ENCODE measurements at places on chromosomes 6 and 20.

- DNase-seq, result no peak
Measured at GRCh38 chr20:8272766-8273165, 140.7 kb downstream of the PLCB1 start.

DNA sequence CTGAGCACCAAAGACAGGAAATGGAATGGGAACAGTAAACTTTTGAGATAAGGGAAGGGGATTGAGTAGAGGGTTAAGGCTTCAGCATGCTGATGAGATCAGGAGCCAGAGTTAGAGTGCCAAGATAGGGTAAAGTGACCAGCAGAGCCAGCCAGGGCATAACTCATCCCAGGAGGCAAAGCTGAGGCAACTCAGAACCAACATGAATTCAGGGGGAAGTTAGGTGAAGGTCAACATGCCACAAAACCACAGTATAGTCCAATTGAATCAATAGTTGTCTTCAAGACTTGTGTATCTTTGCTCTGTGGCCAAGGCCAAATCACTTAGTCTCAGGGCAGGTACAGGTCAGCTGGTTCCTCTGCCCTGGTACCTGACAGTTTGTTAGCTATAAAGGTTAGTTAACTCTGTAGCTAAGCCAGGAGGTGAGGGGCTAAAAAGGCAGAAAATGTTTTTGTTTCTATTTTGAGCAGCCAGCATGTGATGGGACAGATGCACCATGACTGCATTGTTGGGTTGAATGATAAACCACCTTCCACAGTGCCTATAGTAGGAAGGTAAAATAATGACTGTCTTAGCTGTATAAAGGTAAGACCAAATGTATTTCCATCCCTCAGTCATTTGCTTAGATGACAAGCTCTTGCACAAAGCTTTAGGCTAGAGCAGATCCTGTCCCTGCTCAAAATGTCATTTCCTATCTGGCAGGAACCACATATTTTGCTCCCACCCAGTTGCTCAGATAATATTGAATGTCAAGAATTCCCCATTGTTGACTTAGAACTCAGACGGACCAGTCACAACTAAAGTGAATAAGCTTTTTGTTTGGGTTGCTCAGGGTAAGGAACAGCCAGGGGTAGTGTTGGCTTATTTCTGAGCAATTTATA, 15.8 kb downstream of the RNF8 start:
- DNase-seq, result no peak

DNA sequence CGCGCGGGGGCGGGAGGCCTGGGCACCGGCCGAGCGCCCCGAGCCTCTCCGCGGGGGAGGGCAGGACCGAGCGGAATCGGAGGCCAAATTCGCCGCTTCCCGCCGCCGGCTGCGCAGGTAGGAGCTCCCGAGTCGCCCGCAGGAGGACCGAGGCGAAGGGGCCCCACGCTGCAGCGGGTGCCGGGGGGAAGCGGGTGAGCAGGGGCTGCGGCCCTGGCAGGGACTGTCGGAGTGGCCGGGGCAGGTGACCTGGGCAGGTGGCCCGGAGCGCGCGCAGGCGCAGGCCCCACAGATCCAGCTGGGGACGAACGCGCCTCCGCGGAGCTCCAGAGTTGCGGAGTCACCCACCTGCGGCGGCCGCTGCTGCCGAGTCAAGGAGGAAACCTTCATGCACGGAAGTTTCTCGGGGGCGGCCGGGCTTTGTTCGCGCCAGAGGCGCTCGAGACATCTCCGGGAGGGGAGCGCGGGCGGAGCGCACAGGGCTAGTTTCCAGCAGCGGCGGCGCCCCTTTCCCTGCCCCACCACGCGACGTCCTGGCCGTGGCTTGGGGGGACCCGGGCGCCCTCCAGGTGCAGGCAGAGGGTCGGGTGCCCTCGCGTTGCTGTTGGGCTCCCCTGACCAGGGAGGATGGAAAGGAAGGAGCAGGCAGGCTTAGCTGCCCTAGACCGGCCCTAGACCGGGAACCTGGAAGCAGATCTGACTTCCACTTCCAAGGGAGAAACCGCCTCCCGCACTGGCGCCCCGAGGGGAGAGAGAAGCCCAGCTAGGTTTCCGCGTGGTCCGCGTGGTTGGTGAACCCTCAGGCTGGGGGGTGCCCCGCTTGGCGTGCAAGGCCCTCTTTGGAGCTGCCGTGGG, 590 bp downstream of the SLCO4A1 start:
- DNase-seq, result no peak

- DNase-seq, result peak; percentile 39
Measured at GRCh38 chr6:164097551-164098398, 683.3 kb downstream of the QKI start.

DNA sequence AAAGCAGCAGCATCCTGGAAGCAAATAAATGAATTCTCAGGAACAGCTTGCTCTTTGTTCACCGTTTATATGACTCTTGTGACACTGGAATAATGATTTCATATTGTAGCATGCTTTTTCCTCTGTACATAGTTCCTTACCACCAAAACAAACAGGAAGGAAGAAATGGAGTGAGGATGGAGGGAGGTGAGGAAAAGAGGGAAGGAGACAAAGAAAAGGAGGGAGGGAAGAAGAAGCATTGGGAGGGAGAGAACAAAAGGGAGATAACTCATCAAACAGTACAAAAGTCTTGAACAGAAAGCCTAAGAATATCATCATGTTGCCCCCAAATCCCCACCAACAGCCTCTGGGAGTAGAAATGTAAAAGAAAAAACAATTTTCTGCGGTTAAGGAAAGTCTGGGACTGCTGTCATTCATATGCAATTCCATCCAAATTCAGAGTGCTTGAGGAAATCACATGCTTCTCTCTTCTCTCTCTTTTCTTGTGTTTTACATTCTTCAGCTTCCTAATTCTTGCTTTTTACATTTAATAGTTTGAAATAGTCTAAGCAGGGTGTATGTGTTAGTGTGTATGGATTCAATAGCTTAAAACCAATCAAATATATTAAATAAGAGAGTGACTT, 81.5 kb downstream of the EPHA7 start:
- DNase-seq, result no peak

- DNase-seq, result no peak
Measured at GRCh38 chr6:98716341-98716740, 118.0 kb upstream of the POU3F2 start.

Data from fibroblast of the conjunctiva (primary cell).